IgD-negative memory B cell (primary cell): ENCODE measurements at places on chromosomes 16 and 17. TPM values are rescaled to one million over a fixed set of nuclear protein-coding genes. Genes with fewer than 3 reads are reported as not detected.

The OR2C1 gene
- not detected for polyA plus RNA-seq

The TMEM92 gene
- polyA plus RNA-seq, result not detected

The C1QL1 gene
- polyA plus RNA-seq, result not detected

The SRRM2 gene
- polyA plus RNA-seq, result 159 TPM

The CCL18 gene
- not detected for polyA plus RNA-seq

The TK1 gene
- 7.0 TPM for polyA plus RNA-seq

The GPR139 gene
- not detected for polyA plus RNA-seq

The GGT6 gene
- not detected for polyA plus RNA-seq

The MEIOB gene
- not detected for polyA plus RNA-seq

The SEZ6L2 gene
- not detected for polyA plus RNA-seq

The RRAD gene
- polyA plus RNA-seq, result not detected

The NPIPA8 gene
- polyA plus RNA-seq, result not detected

The TANGO6 gene
- polyA plus RNA-seq, result 17.1 TPM

The SPATA22 gene
- polyA plus RNA-seq, result not detected

The DPEP3 gene
- polyA plus RNA-seq, result not detected

The KRT20 gene
- polyA plus RNA-seq, result not detected

The HOXB5 gene
- polyA plus RNA-seq, result not detected
